ENCODE measurements at places on chromosomes 4 and X.

DNA sequence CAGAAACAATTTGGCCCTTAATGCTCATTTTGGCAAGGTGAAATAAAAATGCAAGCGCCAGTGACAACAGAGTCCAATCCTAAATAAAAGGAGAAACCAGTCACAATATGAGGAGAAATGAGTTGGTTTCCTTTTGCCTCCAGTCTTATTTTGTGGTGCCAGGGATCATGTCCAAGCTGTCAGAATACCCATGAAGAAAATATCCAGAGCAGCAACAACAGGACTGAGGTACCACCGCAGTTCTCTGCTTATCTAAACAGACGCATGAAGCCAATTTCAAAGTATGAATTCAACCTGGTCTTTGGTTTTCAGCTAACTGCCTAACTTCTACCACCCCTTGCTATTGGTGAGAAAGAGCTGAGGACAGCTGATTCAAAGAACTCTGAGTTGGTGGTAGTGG lies 199.9 kb upstream of the MAGEB2 start:
- DNase-seq: no peak

DNA sequence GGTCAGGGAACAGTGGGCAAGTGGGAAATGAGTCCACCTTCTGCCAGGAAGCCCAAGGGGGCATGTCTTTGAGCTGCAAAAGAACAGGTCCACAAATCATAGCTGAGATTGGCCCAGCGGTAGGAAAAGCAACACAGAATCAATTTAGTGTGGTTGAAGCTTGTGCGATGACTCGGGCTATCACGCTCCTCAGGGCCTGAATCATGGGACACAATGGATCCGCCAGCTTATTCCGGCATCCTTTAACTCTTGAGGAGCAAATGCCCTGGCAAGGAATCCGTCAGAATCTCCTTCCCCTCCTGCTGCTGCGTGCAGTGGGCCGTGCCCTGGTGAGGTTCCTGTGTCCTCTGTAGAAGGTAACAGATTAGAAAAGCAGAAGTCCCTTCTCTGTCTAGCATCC lies 98.0 kb downstream of the RELL1 start:
- DNase-seq: no peak

DNA sequence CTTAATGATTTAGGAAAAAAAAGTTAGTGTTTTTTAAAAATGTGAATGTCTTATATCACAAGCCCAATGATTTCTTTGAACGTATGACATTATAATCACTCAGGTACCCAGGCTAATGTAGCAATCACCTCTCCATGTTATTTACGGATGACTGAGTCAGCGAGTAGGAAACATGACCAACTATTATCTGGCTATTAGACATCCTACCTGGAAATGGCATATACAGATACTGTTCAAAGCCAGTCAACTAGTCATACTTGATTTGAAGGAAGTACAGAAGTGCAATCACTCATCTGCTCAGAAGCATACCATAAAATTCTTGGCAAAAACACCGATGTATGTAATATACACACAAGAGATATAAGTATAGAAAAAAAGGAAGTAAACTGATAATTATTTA lies 732.5 kb downstream of the ARAP2 start:
- no peak for DNase-seq

GRCh38 chrX:107710617-107711391 lies 64.8 kb downstream of the TSC22D3 start:
- DNase-seq: peak; percentile 89

GRCh38 chr4:186192066-186192612 lies 772 bp downstream of the CYP4V2 start:
- DNase-seq: peak; percentile 79

DNA sequence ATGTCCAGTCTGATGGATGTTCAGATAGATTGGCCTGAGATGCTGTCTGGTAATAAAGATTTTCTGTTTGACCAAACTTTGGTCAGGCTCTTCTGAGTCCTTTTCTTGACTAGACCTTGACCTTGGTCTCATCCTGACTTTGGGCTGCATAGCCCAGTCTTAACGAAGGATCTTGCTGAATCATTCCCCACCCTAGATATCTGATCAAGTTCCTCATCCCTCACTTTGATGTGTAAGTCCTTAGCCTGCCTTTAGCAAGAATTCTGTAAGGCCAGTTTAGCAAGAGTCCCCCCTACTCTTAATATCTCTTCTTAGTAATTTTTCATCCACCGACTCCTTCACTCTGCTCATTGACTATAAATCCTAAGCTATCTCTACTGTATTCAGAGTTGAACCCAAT lies 244.4 kb upstream of the JADE1 start:
- DNase-seq: peak; percentile 66

GRCh38 chrX:5180135-5180741 lies 1048.4 kb downstream of the NLGN4X start:
- peak; percentile 0 for DNase-seq

- peak; percentile 81 for DNase-seq
Observed at GRCh38 chr4:88008743-88009171, 1.3 kb downstream of the PKD2 start.

DNA sequence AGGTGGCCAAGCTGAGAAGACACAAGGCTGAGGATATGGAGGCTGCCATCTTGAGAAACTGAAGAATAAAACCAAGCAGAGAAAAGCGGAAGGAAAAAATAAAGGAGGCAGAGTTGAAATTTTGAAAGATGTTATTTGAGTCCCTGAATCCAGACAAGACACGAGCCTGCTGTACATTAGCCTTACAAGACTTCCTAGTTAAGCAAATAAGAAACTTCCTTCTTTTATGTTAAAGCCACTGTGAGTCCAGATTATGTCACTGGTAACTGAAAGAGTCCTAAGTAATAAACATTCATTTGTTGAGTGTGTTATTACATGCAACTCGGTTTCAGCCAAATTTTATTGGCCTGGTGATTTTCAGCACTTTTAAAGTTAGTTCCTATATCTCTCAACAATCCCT lies 30.4 kb downstream of the DRD5 start:
- DNase-seq: no peak

- peak; percentile 24 for DNase-seq
Observed at GRCh38 chrX:95505721-95506120, 1178.9 kb upstream of the DIAPH2 start.

DNA sequence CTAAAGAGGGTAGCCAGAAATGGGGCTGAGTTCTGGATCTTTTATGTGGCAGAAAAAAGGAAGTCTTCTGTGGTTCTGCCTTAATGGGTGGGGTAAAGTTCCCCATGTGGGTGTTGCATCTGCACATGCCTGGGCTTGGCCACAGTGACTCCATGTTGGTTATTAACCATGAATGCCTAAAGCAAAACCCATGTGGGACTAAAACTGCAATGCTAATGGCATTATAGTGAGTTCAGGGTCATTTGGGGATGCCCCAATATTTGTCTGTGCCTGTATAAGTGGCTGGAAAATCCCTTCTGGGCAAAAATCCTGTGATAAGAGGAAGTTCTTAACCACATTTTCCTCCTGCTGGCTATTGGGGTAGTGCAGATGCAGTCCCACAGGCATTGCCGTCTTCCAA lies 857.4 kb downstream of the FAT4 start:
- peak; percentile 45 for DNase-seq

GRCh38 chr4:18844726-18845125 lies 823.2 kb upstream of the LCORL start:
- DNase-seq: no peak

- DNase-seq: peak; percentile 62
Observed at GRCh38 chr4:54228056-54228527, 1.0 kb upstream of the PDGFRA start.

GRCh38 chrX:20685652-20686051 lies 418.9 kb upstream of the RPS6KA3 start:
- no peak for DNase-seq

- no peak for DNase-seq
Observed at GRCh38 chrX:70301716-70302115, 11.8 kb downstream of the KIF4A start.

DNA sequence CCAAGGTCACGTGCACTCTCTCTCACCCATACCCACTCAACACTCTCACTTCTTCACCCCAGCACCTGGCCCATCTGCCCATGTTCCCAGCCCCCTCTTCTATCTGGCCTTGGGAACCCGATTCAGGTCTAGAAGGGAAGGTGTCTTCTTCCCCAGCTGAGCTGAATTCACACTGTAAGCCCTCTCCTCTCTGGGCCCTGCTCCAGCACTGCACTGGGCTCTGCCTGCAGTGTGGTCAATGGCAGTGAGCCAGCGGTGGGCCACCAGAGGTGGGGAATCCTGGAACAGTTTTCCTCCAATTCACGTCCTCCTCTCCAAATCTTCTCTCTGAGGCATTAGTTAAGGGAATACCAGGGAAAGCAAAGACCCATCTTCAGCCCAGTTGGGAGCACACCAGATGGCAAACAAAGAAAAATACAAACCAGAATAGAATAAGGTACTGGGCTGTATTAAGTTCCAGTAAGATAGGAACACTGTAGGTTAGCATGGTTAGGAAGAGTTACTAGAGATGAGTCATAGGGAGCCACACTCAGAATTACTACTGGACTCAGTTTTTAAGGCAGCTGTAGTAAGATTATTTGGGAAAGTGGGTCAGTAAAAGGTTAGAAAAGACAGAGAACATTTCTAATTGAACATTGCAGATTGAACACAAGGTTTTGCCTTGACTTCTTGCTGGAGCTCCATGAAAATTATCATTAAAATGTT lies 5.0 kb downstream of the AWAT2 start:
- no peak for DNase-seq

DNA sequence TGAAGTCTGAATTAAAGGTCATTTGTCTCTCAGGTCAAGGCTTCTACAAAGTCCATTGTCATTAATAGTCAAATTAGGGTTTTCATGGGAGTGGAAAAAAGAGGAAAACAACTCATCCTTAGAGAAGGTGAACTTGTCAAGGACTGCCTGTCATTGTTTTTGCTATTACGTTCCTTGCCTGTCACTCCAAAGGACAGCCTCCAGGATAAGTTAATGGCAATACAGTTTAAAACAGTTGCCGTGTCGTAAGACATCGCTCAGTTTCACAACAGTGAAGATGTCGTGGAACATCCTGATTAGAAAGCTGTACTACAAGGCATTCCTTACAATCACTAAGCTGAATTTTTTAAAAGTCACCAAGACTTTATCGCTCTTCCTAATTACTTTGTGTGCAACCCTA lies 466.8 kb upstream of the SMIM31 start:
- DNase-seq: no peak

- peak; percentile 21 for DNase-seq
Observed at GRCh38 chr4:7759216-7759615, 180.4 kb downstream of the AFAP1 start.

DNA sequence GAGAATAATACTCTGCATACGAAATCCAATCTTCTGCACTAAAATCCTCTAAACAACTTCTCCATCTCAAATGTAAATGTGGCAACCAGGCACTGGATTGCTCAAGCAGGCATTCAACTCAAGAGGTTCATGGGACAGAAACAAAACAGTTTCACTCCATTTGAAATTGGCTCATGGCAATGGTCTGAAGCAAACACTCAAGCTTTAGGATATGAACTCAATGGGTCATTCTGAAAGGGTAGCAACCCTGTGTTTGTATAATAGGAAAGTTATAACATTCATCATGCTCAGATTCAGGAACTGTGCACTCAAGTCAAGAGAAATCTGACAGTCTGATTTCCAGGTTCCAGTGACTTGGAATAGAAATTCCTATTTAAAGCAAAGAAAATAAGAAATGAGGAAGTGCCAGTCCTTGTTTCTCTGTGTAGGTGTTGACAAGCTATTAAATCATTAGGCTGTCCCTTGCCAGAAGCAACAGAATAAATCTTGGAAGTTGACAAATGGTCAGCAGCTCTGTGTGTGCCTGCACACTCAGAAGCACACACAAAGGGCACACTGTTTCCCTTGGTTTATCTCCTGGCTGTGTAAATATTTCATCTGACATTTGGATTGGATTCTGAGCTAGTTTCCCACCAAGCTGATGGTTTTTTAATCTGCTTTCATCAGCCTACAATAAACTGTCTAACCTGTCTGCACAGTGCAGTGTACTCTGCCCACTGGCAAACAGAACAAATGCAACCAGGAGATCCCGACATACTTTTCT lies 75.9 kb upstream of the CITED1 start:
- DNase-seq: peak; percentile 32

DNA sequence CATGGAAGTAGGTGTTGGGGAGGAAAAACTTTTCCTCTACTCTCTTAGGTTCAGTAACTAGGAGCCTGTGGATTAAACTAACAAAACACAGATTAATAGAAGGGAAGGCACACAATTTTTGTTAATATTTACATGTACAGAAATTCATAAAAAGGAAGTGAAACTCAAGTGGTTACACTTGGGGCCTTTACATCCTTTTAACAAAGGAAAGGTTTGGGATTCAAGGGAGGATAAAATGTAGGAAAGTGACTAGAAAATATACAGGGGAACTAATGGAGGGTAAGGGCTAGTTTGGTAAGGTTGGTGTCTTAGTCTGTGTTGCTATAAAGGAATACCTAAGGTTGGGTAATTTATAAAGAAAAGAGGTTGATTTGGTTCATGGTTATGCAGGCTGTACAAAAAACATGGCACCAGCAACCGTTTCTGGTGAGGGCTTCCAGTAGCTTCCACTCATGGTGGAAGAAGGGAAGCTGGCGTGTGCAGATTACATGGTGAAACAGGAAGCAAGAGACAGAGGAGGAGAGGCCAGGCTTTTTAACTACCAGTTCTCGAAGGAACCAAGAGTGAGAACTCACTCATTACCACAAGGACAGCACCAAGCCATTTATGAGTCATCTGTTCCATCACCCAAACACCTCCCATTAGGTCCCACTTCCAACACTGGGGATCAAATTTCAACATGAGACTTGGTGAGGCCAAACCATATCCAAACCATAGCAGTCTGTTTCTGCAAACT lies 124.4 kb downstream of the CHRDL1 start:
- DNase-seq: peak; percentile 39

All from OCI-M1 (cell line).